Putamen (tissue), 1 donor: ENCODE measurements at places on chromosomes 16 and 17.

DNA sequence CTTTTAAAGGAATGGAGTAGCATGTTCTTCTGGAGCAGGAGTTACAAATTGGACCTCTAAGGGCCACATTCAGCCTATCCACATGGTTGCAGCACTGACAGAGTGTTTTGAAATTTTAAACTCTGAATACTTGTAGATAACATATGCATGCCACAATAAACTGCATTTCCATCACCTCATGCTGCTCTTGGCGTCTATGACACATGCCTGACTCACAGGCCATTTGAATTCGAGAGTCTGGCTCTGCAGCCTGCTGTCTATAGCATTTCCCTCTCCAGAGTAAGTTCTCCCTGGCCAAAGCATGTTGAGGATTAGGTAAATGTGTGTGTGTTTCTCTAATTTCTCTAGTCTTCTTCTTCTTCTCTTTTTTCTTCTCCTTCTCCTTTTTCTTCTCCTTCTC is 28.7 kb upstream of the MYOCD start:
- DNase-seq = no peak

GRCh38 chr16:51144203-51144602 is 6.9 kb downstream of the SALL1 start:
- DNase-seq = no peak

DNA sequence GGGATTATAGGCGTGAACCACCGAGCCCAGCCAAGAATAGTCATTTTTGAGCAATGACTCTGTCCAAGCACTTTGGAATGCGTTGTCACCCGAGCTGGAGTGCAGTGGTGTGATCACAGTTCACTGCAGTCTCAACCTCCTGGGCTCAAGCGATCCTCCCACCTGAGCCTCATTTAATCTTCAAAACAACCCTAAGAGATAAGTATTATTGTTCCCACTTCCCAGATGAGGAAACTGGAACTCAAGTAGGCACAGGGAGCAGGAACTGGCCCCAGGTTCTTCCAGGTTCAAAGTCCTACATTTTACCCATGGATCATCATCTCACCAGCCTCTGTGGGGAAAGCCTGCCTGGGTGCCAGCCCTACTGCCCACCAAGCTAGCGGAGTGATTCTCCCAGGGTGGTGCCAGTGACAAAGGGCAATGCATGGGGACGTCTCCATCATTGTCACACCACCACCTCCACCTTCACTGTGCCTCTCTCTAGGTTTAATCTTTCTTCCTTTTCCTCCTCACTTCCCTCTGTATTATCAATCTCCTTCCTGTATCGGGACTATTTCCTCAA is 11.3 kb upstream of the RNF157 start:
- no peak for DNase-seq

GRCh38 chr16:83738923-83739503 is 68.8 kb upstream of the HSBP1 start:
- no peak for DNase-seq

GRCh38 chr17:10149573-10150399 is 48.6 kb downstream of the GAS7 start:
- no peak for DNase-seq

DNA sequence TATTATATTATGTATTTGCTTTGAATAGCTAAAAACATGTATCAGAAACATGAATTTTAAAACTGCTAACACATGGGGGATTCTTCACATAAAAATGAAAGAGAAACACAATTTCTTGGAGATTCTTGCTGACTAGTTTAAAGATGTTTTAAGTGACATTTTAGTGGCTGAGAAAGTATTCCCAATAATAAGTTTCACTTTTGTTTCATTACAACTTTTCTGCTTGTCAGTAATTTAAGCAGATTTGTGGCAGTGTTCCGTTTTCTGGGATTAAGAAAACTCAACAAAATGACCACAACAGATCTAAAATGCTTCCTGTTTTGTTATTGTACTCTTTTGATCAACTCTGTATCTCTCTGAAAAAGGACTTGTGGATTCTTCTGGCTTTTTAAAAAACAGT is 75.9 kb downstream of the NLK start:
- no peak for DNase-seq

GRCh38 chr17:58399974-58400373 is 17.4 kb downstream of the RNF43 start:
- DNase-seq = no peak

- no peak for DNase-seq
Observed at GRCh38 chr17:80364091-80364691, 50.8 kb upstream of the ENDOV start.

DNA sequence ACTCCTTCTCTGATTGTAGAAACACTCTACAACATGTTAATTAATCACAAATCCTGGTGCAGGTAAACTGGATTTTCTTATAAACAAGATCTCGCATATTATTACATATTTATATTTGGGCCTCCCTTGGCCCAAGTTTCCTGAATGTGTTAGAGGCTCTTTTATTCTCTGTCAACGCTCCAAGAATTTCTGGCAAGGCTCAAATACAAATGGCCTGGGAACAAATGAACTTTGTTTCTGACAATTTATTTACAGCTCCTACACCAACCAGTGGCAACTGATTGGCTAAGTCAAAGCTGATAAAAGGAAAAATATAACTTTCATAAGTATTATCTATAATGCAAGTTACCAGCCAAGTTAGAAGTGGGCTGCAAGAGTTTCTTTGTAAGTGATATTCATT is 64.9 kb upstream of the CORO6 start:
- peak; percentile 86 for DNase-seq
